ENCODE measurements at places on chromosomes 6 and 20.
A peak's percentile ranks its signal among the peaks of the same experiment; 100 is the strongest.

DNA sequence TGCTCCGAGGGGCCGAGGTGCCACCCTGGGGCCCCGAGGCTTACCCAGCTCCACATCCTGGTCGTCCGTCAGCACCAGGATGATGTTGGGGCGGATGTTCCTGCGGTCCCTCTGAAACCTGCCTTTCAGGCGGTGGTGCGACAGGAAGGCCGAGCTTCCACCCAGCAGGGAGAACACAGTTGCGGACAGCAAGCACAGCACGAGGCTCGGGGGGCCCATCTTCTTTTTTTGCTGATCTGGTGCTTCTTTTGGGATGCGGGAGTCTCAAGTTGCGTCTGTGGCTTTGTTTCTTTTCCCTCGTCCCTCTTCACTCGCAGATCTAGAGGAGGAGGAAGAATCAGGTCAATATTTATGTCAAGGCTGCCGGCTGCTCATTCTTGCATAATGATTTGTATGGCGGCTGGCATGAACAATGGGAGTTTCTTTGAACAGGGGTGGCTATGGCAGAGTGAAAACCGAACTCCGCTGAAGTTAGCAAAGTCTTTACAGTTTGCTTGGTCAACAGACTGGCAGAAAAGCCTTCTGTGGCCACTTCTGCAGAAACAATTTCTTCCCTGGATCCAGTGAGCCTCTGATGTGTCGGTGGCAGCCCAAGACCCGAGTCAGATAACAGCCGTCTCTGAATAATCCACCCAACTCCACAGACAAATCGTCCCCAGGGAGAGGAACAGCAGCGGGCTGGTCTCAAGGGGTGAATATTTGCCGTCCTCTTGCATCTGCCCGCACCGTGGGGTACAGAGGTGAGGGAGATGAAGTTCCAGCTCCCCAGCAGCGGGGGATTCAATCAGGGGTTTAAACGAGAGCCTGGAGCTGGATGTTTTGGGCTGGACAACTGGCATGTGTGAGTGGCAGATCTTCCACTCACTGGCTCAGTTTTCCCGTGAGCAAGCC, 27.9 kb downstream of the SULF2 start:
- DNase-seq: no peak

DNA sequence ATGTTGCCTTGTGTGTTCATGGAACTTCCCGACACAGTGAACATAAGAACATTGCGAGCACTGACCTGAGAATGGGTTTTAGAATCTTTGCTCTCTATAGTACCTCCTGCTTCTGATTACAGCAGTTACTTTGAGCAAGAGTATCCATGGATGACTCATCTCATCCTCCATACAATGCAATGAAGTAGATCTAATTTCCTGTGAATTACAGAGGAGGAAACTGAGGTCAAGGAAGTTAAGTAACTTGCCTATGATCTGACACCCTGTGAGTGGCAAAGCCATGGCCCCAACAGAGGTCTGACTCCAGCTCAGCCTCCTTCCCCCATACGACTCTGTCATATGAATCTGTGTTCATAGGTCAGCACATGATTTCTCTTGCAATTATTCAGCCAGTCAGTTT, 518.1 kb downstream of the TFAP2A start:
- no peak for DNase-seq

DNA sequence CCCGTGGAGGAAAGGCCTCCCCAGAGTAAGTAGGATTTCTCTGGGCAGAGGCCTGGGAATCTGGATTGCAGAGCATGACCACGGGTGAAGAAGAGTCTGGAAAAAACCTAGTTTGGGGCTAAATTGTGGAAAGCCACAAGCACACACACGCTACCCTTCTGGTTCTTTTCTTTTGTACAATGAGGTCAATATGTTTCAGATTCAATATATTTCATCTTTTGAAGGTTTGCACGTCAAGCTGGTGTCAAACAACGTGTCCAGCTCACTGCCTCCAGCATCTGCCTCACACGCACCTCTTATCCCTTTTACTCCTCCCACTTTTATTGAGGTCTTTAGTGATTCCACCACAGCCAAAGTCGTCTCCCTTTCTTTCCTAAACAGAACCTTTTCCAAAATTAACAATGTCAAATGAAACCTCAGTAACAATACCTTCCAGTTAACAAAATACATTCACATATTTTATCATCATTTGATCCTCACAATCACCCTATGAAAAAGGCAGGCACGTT, 773 bp upstream of the EPB41L2 start:
- no peak for DNase-seq

DNA sequence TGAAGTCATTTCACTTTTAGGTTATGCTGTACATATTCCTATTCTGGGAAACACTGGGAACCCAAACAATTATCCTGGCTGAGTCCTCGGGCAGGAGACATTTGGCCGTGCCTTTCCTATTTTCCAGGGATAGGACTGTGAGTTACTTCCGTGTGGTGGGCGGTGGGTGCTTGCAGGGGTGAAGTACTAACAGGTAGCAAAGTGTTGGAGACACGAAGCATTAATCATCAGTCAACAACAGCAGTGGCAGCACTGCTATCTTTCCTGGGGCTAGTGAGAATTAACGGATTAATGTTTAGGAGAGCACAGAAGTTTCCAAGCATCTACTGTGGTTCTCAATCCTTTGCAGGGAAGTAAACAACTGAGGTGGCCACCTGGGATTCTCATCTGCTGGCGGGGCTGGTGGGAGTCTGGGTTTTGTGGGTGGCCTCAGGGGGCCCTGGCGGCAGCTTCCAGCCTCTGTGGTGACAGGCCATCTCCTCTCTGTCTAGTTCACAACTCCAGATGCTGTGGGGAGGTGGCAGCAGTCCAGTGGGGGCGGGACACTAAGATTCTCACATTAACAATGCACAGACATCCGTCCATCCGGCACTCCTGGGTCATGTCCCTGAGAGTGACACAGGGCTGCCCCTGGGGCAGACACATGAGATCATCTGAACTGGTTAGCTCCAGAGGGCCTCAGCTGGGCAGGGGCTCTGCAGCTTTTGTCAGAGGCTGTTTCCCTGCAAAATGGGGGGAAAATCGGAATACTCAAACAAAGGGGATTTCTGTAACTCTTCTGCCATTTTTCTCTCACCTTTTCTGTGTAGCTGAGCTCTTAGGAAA, 90.9 kb downstream of the GJA10 start:
- peak; percentile 94 for DNase-seq

- no peak for DNase-seq
Observed at GRCh38 chr20:45055056-45055455, 45.9 kb downstream of the KCNS1 start.

DNA sequence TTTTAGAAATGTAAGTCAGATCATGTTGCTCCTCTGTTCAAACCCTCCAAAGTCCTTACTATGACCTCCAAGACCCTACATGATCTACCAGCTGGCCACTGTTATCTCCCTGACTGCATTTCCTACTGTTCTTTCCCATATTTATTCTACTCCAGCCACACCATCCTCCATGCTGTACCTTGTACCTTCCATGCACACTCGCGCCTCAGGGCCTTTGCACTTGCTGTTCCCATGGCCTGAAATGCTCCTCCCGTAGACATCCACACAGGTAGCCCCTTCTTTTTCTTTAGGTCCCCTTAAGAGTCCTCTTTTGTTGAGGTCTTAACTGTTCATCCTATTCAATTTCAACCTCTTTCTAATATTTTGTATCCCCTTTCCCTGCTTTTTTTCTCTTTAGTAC, 47.0 kb downstream of the HEBP2 start:
- no peak for DNase-seq

GRCh38 chr6:139531148-139532115, 157.0 kb upstream of the CITED2 start:
- peak; percentile 49 for DNase-seq

- no peak for DNase-seq
Observed at GRCh38 chr6:46273911-46274310, 103.1 kb upstream of the ENPP5 start.

DNA sequence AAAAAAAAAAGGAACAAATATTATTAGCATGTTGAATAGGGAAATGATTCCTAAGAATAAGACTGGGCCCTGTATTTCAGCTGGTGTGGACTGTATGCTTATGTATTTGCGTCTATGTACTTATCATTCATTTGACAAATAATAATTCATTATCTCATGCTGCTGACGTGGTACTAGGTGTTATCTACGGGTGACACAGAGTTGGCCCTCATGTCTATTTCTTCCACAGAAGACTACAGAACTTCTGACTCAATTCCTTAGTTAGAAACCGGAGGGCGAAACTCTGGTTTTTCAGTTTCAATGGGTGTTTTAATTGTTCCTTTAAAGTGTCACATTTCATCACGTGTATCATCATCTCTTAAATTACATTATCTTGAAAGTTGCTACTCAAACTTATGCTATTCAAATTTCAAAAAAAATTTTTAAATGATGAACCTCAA, 305.9 kb downstream of the CLIC5 start:
- DNase-seq: no peak

GRCh38 chr6:167524261-167525111, 199.6 kb downstream of the TTLL2 start:
- no peak for DNase-seq

GRCh38 chr6:41342241-41342640, 6.8 kb downstream of the NCR2 start:
- DNase-seq: no peak

DNA sequence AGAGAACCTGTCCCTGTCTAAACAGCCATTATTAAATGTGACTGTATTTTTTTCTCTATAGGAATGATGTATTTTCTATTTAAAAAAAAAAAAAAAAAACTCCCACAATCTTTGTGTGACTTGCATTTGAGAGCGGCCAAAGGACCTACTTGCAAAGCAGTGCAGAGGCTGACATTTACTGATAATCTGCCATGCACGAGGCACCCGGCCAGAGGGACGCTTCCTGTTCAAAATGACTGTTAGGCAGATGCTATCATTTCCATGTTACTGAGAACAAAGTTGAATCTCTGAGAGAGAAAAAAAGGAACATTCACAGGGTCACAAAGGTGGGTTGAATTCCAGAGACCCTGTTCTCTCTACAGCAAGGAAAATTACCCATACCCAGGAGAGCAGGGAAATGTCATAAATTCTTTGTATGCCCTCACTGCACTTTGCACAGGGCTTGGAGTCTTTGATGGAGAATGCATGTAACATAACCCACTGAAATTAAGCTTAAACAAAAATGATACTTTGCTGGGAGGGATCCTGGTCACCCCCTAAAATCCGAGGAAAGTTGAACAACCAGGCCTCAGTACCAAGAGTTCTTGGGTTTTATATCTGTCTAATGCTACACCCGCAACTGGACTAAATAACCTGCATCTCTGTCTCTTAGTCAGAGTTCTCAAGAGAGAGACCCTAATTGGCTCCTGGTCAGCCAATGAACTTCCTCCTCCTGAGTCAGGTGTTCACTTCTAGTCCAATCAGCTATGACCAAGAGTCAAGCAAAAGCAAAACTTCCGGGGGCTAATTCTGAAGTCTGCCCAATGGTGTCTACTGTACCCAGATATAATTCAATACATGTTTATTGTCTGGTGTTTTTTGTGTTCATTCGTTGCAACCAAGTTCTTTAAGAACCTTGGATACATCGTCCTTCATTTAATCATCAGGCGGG, 61.2 kb downstream of the GCLC start:
- DNase-seq: peak; percentile 4

Data from fibroblast of skin of back (primary cell).